ENCODE measurements at places on chromosomes 7 and 10. TPM values are rescaled to one million over a fixed set of nuclear protein-coding genes. Genes with fewer than 3 reads are reported as not detected.
A peak's percentile ranks its signal among the peaks of the same experiment; 100 is the strongest.

Gene GJD4
- total RNA-seq, result not detected

Gene RNF148
- total RNA-seq, result 0.63 TPM

Gene VWA2
- total RNA-seq, result not detected

Gene KIF20B
- total RNA-seq, result 33.7 TPM

Gene TNKS2
- 50.3 TPM for total RNA-seq

Gene ZDHHC16
- 48.0 TPM for total RNA-seq

GRCh38 chr7:133853706-133854276, 273.3 kb upstream of the LRGUK start:
- peak overlapping the region; percentile 94 for H3K27ac ChIP-seq
- peaks cover 33% of the 10 kb centered on the region for H3K4me1 ChIP-seq
- no peaks in the 10 kb centered on the region for H3K36me3 ChIP-seq
- DNase-seq, result peak; percentile 94

- no peak overlapping the region for H3K4me3 ChIP-seq
- H3K27me3 ChIP-seq, result peaks cover 23% of the 10 kb centered on the region
- no peak overlapping the region for H3K27ac ChIP-seq
- DNase-seq, result no peak
- H3K4me1 ChIP-seq, result no peaks in the 10 kb centered on the region
These were observed 207.4 kb downstream of the ADARB2 start for GRCh38 chr10:1529806-1530413.

GRCh38 chr7:86981127-86981526, 78.3 kb downstream of the ELAPOR2 start:
- H3K4me1 ChIP-seq, result no peaks in the 10 kb centered on the region
- peaks cover 23% of the 10 kb centered on the region for H3K27me3 ChIP-seq
- no peak overlapping the region for H3K27ac ChIP-seq
- no peak overlapping the region for H3K4me3 ChIP-seq
- DNase-seq, result no peak

DNA sequence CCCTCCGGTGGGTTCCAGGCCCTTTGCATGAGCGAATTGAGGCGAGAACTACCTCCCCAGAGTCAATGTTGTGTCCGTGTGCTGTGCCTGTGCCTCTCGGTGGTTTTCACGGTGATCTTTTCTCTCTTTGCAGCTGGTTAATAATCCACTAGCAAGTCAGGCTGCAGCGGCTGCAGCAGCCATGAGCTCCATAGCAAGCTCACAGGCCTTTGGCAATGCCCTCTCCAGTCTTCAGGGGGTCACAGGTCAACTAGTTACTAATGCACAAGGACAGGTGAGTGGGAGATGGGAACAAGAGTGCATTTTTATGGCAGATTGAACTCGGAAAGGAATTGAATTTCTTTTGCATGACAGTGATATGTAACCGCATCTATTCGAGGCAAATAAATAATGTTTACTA, 159.7 kb upstream of the YAE1 start:
- H3K36me3 ChIP-seq, result no peaks in the 10 kb centered on the region
- no peak overlapping the region for H3K4me3 ChIP-seq
- DNase-seq, result no peak
- no peak overlapping the region for H3K27ac ChIP-seq
- H3K4me1 ChIP-seq, result no peaks in the 10 kb centered on the region

GRCh38 chr7:36972140-36972518, 247.8 kb upstream of the AOAH start:
- no peaks in the 10 kb centered on the region for H3K4me1 ChIP-seq
- H3K27me3 ChIP-seq, result no peaks in the 10 kb centered on the region
- no peak for DNase-seq

DNA sequence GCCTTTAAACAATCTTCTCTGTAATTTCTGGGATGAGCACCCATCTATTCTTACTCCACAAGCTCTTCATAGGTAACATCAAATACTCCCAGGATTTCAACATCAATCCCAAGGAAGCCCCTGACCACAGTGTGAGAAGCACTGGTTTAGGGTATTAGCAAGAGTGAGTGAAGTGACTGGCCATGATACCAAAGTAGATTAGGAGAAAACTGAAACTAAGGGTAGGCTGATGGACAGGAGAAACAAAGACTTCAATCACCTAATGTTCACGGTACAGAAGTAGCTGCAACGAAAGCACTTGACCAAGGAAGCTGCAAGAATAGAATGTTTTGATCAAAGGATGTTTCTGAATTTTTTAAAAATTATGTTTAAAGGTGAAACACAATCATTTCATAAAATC, 49.8 kb downstream of the LMBR1 start:
- no peak overlapping the region for H3K27ac ChIP-seq
- no peak overlapping the region for H3K4me3 ChIP-seq
- DNase-seq, result no peak
- no peaks in the 10 kb centered on the region for H3K27me3 ChIP-seq
- H3K4me1 ChIP-seq, result peaks cover 11% of the 10 kb centered on the region
- H3K36me3 ChIP-seq, result peaks cover 4% of the 10 kb centered on the region

GRCh38 chr7:55177589-55178261, 158.9 kb downstream of the EGFR start:
- H3K4me1 ChIP-seq, result no peaks in the 10 kb centered on the region
- no peaks in the 10 kb centered on the region for H3K27me3 ChIP-seq
- no peak overlapping the region for H3K4me3 ChIP-seq
- no peak for DNase-seq
- peaks cover 96% of the 10 kb centered on the region for H3K36me3 ChIP-seq
- H3K27ac ChIP-seq, result no peak overlapping the region

DNA sequence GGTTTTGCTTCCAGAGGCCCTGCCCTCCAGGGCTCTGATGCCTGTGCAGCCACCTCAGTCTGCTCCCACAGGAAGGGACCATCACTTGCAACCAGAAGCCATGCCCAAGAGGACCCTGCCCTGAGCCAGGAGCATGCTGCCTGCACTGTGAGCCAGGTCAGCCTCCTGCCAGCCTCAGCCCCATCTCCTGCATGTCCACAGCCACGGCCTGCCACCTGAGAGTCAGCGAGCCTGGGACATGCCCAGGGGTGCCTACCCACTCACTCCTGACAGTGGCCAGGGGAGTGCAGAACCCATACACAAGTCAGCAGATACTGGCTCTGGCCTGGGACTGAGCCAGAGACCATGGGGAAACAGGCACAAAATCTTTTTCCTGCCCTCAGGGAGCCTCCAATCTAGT, 6.6 kb upstream of the KCP start:
- peaks cover 62% of the 10 kb centered on the region for H3K27me3 ChIP-seq
- H3K36me3 ChIP-seq, result no peaks in the 10 kb centered on the region
- no peak overlapping the region for H3K27ac ChIP-seq
- no peak overlapping the region for H3K4me3 ChIP-seq

- no peak overlapping the region for H3K4me3 ChIP-seq
- H3K4me1 ChIP-seq, result no peaks in the 10 kb centered on the region
- DNase-seq, result no peak
- no peak overlapping the region for H3K27ac ChIP-seq
- H3K36me3 ChIP-seq, result no peaks in the 10 kb centered on the region
These were observed 857 bp downstream of the MEOX2 start for GRCh38 chr7:15685358-15686294.

DNA sequence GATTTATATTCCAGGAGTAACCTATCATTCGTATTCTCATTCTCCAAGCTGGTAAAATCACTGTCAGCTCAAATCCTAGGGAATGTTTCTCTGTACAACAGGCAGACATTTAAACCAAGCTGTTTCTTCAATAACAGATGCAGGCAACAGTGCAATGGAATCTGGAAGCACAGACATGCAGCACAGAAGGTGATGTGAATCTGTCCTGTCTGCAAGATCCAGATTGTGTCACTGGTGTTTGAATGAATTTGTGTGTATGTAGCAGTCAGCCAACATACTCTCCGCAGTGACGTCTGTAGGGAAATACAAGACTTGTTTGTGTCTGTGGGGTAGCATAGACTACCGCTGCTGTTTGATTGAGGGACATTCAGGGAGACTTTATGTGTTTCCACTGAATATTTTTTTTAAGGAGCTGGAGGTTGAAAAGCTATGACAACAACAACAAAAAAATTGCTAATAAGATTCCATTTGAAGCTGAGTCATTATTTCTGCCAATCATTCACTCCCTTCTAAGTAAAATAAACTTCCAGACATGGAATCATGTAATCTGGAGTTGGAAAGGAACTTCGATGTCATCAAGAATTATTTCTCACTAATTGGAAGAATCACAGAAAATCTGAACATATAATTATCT, 122.9 kb upstream of the MYO3A start:
- H3K4me1 ChIP-seq, result no peaks in the 10 kb centered on the region
- DNase-seq, result no peak
- peaks cover 80% of the 10 kb centered on the region for H3K27me3 ChIP-seq
- H3K4me3 ChIP-seq, result no peak overlapping the region
- no peak overlapping the region for H3K27ac ChIP-seq
- no peaks in the 10 kb centered on the region for H3K36me3 ChIP-seq

- peaks cover 7% of the 10 kb centered on the region for H3K36me3 ChIP-seq
- H3K4me3 ChIP-seq, result peak within 1 kb of the TSS; percentile 78
- peaks cover 26% of the 10 kb centered on the region for H3K4me1 ChIP-seq
- H3K27me3 ChIP-seq, result no peaks in the 10 kb centered on the region
These were observed at the start of gene DBNL for GRCh38 chr7:44044315-44045225. Gene DBNL, plus strand, starts transcription at chr7:44044702. Its CDS starts 36 bp downstream, at chr7:44044738.

DNA sequence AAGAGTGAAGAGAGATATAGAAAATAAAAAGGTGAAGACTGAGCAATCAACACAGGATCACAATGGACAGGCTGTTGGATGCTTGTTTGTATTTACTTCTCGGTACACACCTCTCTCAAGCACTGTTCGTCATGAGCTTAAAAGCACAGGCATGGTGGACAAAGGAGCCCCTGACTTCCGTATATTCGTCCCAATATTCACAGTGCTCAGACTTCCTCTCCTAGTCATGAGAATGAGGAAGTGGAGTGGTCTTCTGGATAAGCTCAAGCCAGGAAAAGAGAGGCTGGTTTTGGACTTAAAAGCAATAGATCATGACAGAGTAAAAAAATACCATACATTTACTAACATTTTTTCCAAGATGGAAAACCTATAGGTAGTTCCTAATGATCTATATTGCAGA, 172.5 kb downstream of the SORCS1 start:
- no peak overlapping the region for H3K4me3 ChIP-seq
- H3K27me3 ChIP-seq, result no peaks in the 10 kb centered on the region
- H3K4me1 ChIP-seq, result no peaks in the 10 kb centered on the region
- no peak overlapping the region for H3K27ac ChIP-seq
- no peak for DNase-seq

Measured in MCF 10A (cell line).